Colonic mucosa (tissue), 4 donors: ENCODE measurements at places on chromosomes 2 and 18.

- no peak for DNase-seq
These were observed 372.5 kb downstream of the RBM43 start for GRCh38 chr2:150889141-150889540.

DNA sequence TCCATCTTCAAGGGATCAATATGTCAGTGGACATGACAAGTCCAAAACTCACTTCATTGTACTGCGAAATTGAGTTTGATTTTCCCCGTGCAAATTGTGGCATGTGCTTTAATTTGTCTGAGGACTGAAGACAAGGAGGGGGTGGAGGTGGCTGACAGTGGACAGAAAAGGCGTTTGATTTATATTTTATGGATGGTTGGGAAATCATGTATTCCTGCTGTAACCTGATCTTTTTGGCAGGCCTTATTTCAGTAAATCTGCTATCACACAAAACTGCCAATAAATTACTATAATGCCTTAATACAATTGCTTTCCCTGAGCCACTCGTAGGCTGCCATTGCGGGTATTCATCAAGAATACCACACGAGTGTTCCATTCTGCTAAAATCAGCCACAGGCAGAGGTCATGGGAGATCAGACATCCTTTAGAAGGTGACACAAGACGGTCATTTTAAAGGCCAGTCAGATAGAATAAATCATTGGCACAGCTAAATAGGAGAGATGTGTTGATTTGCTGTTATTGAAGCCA, 720.5 kb downstream of the MBD2 start:
- DNase-seq, result no peak

- no peak for DNase-seq
These were observed 603.6 kb downstream of the FBXO15 start for GRCh38 chr18:73544032-73544431.

- no peak for DNase-seq
These were observed 38.0 kb downstream of the SIGLEC15 start for GRCh38 chr18:45863469-45863868.

GRCh38 chr2:11144077-11144737, 11.1 kb upstream of the SLC66A3 start:
- no peak for DNase-seq

- no peak for DNase-seq
These were observed 1620.0 kb downstream of the SUCLG1 start for GRCh38 chr2:82839036-82839435.

DNA sequence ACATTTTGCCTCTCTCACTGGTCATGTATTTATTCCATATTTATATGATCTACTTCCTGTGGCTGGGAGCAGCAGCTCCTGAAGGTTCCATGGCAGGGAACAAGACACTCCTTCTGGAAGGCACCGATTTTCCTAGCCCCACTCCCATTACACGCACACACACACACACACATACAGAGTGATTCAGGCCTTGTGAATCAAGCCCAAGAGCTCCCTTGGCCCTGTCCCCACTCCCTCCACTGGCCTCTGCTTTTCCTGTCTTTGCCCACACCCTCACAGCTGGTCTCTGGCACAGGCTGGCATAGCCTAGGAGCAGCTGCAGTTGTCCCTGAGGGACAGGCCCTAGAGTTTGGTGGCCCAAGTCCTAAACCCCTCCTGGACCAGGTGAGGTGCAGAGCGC, 201.7 kb downstream of the NAPG start:
- DNase-seq, result no peak
